SK-N-SH (cell line): ENCODE measurements at places on chromosomes 1 and 21. TPM values are rescaled to one million over a fixed set of nuclear protein-coding genes. Genes with fewer than 3 reads are reported as not detected.

The LY9 gene
- polyA plus RNA-seq, result not detected in 2 replicates

The NCF2 gene
- polyA plus RNA-seq, result 2.0 and 6.0 TPM in 2 replicates

The FAM3B gene
- not detected in 2 replicates for polyA plus RNA-seq

The KRTAP20-3 gene
- not detected in 2 replicates for polyA plus RNA-seq

The DMRTA2 gene
- 0.02 TPM in 1 of 2 replicates, not detected in the other for polyA plus RNA-seq
